ENCODE measurements at places on chromosomes 6 and 20. TPM values are rescaled to one million over a fixed set of nuclear protein-coding genes. Genes with fewer than 3 reads are reported as not detected.
A peak's percentile ranks its signal among the peaks of the same experiment; 100 is the strongest.

The ATP5F1E gene
- total RNA-seq = 72.8 TPM

The CTSA gene
- total RNA-seq = 109 TPM

The GTSF1L gene
- total RNA-seq = not detected

DNA sequence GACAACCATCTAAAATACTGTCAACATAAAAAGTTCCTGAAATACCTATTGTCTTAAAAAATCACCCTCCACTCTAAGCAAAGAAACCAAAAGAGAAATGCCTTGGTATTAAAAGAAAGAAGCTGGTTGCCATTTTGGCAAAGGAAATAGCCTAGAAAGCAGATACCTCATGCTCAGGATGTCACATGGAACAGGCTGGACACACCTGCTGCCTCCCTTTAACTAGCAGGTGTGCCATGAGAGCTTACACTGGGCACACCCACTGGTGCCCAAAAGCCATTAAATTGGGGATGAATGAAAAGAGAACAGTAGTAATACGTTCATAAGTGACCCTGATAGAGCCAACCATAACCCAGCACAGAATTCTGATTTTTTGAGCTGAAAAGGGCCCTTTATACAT is 1.5 kb downstream of the SLC23A2 start:
- no peak for DNase-seq

DNA sequence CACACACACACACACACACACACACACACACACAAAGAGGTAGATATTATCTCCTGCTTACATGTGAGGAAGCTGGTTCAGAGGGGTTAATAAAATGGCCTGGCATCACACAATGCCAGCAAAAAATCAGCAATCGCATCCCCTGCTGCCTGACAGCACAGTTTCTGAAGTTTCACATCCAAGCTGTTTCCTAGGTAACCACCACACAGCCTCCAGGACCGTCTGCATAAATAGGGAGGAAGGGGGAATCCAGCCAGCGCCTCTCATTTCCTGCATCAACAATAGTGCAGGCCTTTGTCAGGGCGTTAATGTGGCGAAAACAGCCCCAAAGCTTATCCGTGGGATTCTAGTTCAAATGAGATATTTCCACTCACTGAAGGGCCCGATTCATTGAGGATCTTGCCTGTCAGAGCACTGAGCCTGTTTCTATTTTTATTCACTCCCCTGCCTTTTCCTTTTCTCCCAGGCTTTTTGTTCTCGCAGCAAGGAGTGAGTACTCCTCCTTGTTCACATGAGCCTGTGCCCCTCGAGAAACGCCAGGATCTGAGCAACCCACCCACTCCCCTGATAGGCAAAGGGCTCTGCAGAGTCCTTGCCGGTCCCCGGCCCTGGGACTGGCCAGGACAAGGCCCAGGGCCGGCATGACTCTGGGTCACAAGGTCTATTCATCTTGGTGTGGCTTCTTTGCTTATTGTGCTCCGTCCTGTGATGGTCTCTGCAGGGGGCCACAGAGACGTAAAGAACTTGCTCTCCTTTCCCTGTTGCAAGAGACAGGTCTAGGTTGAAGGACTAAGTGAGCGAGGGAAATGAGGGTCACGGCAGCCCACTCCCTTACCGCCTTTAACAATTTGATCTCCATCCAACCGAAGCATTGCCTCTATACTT is 32.7 kb downstream of the TUBB2B start:
- no peak for DNase-seq

GRCh38 chr6:119276211-119276610 is 73.3 kb downstream of the MAN1A1 start:
- DNase-seq = no peak

GRCh38 chr6:23692184-23692583 is 433.8 kb upstream of the NRSN1 start:
- DNase-seq = no peak

DNA sequence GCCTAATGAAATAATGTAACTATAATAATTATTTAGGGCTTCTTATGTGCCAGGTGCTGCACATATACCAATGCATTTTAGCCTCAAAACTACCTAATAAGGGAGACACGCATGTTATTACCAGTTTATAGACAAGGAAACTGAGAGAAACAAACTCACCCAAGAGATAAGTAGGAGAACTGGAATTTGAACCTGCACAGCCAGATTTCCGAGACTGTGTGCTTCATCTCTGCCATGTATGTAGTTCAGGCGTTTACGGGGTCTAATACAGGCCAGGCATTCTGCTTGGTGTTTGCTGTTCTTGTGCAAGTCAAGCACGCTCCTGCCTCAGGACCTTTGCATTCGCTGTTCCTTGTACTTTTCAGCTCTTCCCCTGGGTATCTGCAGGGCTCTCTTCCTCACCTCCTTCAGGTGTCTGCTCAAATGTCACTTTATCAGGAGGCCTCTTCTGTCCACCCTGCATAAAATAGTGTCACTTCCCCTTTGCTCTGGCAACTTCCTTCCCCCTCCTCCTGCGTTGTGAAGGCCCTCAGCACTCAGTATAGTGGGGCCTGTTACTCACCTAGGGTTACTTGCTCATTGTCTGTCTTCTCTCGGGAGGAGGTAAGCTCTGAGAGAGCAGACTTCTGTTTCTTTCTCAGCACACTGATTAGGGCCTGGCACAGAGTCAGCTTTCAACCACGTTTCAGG is 6.1 kb upstream of the NSFL1C start:
- DNase-seq = no peak

- no peak for DNase-seq
Measured at GRCh38 chr20:50346374-50347283, 156.0 kb downstream of the CEBPB start.

DNA sequence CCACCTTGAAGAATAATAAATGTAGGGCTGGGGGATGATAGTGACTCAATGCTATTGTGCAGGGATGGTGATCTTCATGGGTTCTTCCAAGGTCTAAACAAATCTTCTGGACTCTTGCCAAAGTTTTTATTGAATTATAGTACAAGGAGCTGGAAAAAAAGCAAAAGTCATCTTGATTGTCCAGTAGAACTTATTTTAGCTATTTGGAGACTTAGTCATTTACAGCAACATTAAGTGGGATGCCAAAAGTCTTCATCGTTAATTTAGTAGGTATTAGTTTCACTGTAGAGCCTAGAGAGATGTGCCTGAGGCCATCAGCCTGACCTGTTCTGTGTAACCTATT is 212.9 kb upstream of the TBX18 start:
- DNase-seq = no peak

DNA sequence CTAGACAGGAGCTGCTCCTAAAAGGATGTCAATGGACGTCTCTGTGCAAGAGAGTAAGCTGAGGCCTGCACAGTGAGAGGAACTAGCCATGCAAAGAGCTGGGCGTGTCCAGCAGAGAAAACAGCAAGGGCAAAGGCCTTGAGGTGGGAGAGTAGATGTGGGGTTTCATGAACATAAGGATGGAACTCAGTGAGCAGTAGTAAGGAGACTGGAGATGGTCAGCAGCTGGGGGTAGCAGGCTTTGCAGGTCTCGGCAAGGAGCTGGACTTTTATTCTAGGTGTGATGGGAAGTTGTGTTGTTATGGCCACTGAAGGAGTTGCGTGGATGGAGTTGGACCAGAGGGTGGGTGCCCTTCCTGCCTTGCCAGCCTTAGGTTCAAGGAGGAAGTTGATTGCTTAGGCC is 90.7 kb upstream of the SIRPA start:
- no peak for DNase-seq

DNA sequence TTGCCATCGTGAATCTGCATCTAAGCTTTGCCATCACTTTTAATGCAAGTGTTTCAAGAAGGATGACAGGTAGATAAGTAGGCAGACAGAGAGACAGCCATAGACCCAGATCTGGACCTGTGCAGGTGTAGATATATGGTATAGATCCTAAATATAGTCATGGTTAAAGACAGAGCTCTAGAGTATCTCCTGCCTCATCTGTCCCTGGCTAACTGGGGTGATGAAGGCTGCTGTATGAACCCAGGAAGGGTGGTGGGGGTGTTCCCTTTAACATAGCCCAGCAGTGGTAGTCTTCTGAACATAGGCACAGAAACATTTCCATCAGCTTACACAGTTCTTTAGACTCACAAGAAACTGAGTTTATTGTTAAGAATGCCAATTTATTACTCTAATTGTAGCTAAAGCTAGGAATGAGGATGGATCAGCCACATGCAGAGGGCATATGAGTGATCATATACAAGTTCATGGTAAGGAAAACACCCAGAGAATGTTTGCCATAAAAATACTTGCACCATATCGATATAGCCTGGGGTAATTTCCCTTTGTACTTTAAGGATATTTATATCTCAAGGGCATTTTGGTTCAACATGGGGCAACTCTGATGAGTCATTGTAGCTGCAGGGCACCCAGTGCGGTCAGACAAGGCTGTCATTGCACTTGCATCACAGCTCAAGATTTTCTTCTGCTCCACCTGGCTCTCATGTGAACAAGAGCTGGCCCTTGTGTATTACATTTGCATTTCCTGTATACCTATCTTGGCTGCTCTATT is 587.2 kb downstream of the EPM2A start:
- DNase-seq = peak; percentile 82

Measured in HCT116 (cell line).